ENCODE measurements at places on chromosomes 5 and 9.

DNA sequence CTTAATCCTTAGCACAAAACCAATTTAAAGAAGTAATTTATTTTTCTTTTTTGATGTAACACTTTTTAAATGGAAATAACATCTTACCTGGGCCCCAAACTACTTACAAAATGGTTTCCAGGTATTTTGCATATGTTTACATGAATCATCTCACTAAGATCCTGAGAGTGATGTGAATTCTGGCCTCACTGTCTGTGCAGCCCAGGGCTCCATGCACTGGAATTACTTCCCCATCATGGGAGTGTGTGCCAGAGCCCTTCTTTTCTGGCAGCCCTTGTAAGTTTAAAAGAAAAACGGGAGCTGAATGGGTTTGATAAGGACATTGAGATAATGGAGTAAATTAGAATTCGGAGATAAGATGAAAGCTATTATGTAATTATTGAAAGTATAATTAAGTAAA is 12.2 kb upstream of the F2R start:
- H3K27me3 ChIP-seq, result no peaks in the 10 kb centered on the region
- peaks cover 10% of the 10 kb centered on the region for H3K36me3 ChIP-seq
- no peak overlapping the region for H3K27ac ChIP-seq

DNA sequence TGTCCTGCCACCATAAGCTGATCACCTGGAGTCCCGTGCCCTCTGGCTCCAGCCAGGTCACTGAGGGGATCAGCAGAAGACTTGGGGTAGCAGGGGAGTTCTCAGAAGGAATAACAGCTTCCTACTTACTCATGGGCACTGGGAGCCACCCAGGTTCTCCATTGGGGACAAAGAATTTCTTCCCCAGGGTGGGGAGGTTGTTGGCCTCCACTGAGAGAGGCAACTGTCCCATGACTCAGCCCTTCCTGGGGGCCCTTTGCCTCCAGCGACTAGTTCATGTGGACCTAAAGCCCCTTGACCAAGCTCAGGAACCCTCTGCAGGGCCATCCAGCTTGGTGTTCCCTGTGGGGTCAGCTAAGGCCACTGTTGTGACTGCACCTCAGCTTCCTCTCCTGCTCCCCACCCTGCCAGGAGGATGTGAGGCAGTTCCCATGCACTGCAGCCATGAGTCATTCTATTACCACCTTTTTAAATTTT is 175.0 kb downstream of the AUH start:
- H3K4me3 ChIP-seq, result no peak overlapping the region
- no peaks in the 10 kb centered on the region for H3K27me3 ChIP-seq
- peaks cover 17% of the 10 kb centered on the region for H3K36me3 ChIP-seq
- no peak for DNase-seq

GRCh38 chr5:39302472-39302871 is 61.8 kb downstream of the C9 start:
- no peaks in the 10 kb centered on the region for H3K36me3 ChIP-seq
- H3K4me3 ChIP-seq, result no peak overlapping the region

DNA sequence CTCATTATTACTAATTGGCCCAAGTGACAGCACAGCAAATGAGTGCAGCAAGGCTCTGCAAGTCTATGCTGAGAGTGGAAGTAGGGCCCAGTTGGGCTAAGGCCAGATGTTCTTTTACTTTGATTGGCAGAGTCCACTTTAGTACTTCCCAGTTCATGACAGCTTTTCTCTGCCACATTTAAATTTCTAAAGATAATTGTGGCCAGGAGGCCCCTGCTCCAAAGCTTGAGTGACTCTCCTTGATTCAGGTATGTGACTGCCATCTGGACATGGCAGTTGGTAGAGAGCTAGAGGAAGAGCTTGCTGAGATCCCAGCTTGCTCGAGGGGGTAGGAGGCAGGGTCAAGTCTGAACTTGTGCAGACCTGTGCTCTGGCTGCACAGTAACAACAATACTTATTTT is 154.1 kb downstream of the CARTPT start:
- no peak for DNase-seq
- H3K27ac ChIP-seq, result no peak overlapping the region
- H3K4me1 ChIP-seq, result no peaks in the 10 kb centered on the region
- no peak overlapping the region for H3K4me3 ChIP-seq
- H3K27me3 ChIP-seq, result peaks cover 9% of the 10 kb centered on the region
- H3K36me3 ChIP-seq, result no peaks in the 10 kb centered on the region

- no peak for DNase-seq
- no peaks in the 10 kb centered on the region for H3K4me1 ChIP-seq
- H3K27me3 ChIP-seq, result no peaks in the 10 kb centered on the region
- H3K4me3 ChIP-seq, result no peak overlapping the region
- H3K27ac ChIP-seq, result no peak overlapping the region
Observed at GRCh38 chr9:25889661-25890060, 211.4 kb upstream of the TUSC1 start.

DNA sequence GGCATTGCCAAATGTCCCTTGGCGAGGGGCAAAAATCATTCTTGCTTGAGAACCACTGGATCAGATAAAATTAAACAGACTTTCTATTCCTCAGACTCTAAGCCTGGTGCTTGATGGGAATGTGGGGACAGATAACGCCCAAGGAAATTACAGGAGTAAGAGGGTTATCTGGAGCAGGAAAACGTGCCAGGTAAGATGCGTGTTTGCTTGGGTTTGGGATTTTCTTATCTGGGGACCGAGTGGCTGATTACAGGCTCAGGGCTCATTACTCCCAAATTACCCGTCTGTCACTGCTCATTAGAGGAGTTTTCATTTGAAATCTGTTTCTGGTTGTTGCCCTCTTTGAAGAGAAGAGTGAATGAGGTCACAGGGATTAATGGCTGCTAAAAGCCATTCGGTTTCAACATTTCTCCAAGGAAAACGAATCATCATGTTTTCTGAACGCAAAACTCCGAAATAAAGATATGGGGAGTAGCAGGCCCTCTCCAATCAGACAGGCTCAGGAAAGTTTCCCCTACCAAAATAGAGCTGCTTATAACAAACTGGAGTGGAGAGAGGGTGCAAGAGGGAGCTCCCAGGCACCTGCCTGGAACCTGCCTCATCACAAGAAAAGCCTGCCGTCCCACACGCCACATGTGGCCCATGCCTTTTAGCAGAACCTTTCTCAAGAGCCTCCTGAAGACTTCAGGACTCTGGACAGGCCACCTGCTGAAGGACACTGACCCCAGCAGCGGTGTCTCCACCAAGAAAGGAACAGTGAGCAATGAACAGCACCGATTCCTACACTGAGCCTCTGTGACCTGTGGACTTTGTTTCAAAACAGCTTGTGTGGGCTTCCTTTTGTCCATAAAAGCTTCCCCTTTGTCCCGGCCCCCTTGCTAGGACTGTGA is 136.4 kb downstream of the ICE1 start:
- H3K27me3 ChIP-seq, result peaks cover 9% of the 10 kb centered on the region
- no peak overlapping the region for H3K4me3 ChIP-seq
- no peak overlapping the region for H3K27ac ChIP-seq
- H3K36me3 ChIP-seq, result no peaks in the 10 kb centered on the region

- H3K27ac ChIP-seq, result no peak overlapping the region
- no peaks in the 10 kb centered on the region for H3K4me1 ChIP-seq
- H3K4me3 ChIP-seq, result no peak overlapping the region
Observed at GRCh38 chr5:63690546-63690945, 271.7 kb downstream of the HTR1A start.

DNA sequence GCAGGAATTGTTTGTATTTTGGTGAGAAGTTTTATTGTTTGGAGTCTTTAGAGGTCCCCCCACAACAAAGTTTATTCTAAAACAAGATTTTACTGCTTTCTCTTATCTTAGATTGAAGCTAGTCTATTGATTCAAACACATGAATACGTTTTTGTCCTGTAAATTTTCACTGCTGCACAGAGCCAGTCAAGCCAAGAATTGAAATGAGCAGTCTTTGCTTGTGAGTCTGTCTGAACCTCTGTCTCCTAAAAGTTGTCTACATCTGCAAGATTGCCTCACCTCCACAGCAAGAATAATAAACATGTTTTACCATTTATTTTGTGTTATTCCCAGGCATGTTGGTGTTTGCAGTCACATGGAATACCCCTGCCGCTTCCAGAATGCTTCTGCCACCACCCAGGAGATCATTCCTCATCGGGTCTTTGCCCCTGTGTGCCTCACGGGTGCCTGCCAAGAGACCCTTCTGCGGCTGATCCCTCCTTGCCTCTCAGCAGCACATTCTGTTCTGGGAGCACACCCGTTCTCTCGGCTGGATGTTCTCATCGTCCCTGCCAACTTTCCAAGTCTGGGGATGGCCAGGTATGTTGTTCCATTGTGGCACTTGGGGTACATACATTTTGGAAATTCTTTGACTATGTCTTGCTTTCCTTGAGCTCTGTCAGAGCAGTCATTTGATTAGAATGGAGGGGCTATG is 74.1 kb downstream of the AOPEP start:
- H3K4me3 ChIP-seq, result no peak overlapping the region
- DNase-seq, result no peak
- peaks cover 30% of the 10 kb centered on the region for H3K4me1 ChIP-seq
- H3K27ac ChIP-seq, result no peak overlapping the region
- H3K36me3 ChIP-seq, result peaks cover 24% of the 10 kb centered on the region

DNA sequence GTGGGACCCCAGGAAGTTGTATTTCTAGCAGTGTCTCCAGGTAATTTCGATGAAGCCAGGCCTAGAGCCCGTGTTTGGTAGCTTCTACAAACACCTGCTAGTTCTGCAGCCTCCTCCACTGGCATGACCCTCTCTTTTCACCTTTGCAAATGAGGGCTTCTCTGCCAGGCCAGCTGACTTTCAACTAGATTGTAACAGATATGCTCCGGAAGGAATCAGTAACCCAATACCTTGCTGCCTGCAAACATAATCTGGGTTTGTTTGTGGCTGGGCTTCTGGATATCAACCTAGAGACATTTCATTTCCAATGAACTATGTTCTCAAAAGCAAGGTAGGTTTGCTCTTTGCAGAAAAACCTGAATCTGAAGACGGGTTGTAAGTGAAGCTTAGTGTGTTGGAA is 354.8 kb downstream of the DMRT2 start:
- no peaks in the 10 kb centered on the region for H3K27me3 ChIP-seq
- no peaks in the 10 kb centered on the region for H3K4me1 ChIP-seq
- H3K36me3 ChIP-seq, result no peaks in the 10 kb centered on the region
- no peak overlapping the region for H3K27ac ChIP-seq

DNA sequence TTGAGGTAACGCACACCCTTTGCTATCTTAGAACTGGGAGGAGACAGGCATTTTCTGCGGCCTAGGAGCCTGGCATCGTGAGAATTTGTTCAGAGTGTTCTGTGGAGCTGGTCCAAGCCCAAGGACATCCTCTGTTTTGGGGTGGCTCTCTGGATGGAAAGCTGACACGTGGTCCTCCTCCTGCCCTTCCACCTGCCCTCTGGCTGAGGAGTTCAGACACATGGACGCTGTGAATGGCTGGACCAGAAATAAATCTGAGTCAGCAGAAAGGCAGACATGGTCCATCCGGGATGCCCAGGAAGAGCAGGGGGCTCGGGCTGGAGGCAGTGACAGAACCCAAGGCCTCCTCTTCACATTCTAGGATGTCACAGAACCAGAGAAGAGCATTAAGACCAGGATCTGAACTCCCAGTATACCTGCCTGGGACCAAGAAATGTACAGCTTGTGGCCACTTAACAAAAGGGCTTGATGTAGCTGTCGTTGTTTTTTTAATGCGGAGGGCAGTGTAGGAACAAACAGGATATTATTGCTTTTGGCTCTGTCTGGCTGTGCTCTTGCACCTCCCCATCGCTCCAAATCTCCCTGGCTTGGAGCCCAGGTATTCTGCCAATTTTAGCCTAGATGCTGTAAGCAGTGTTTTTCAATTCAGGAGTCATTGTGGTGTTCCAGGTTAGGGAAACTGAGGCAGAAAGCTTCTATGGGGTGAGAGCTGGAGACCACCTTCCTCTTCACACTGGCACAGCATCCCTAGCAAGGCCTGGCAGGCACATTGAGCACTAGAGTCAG is 2.4 kb downstream of the CKMT2 start:
- peaks cover 12% of the 10 kb centered on the region for H3K4me1 ChIP-seq
- no peaks in the 10 kb centered on the region for H3K27me3 ChIP-seq
- no peak overlapping the region for H3K4me3 ChIP-seq
- no peak for DNase-seq
- no peak overlapping the region for H3K27ac ChIP-seq

GRCh38 chr9:127746959-127747569 is 12.0 kb upstream of the TOR2A start:
- H3K4me3 ChIP-seq, result no peak overlapping the region
- no peaks in the 10 kb centered on the region for H3K27me3 ChIP-seq
- no peak overlapping the region for H3K27ac ChIP-seq

DNA sequence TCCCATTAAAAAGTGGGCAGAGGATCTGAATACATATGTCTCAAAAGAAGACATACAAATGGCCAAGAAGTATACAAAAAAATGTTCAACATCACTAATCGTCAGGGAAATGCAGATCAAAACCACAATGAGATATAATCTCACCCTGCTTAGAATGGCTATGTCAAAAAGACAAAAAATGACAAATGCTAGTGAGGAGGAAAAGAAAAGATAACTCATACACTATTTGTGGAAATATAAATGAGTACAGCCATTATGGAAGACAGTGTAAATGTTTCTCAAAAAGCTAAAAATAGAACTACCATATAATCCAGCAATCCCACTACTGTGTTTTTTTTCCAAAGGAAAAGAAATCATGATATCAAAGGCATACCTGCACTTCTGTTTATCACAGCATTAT is 450.7 kb downstream of the EFNA5 start:
- no peaks in the 10 kb centered on the region for H3K27me3 ChIP-seq
- H3K4me3 ChIP-seq, result no peak overlapping the region
- H3K27ac ChIP-seq, result no peak overlapping the region
- H3K4me1 ChIP-seq, result no peaks in the 10 kb centered on the region
- H3K36me3 ChIP-seq, result no peaks in the 10 kb centered on the region

DNA sequence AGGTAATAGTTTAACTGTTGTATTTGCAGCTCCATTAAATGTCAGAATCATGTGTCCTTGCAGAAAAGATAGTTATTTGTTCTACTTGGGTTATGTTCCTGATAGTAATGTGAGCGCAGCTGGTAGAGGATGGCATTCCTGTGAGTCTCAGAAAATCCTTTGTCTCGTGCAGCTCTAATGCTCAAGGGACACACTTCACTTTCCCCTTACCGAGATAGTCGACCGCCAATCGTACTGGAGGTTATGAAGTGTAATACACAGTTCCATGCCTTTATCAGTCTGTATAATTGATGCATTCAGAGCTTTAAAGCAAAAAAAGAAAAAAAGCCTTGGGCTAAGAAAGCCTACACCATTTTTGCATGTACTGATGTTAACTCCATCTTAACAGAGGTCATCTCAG is 60.2 kb upstream of the SRP19 start:
- DNase-seq, result no peak
- H3K4me3 ChIP-seq, result no peak overlapping the region
- no peaks in the 10 kb centered on the region for H3K27me3 ChIP-seq
- H3K4me1 ChIP-seq, result peaks cover 2% of the 10 kb centered on the region
- peaks cover 16% of the 10 kb centered on the region for H3K36me3 ChIP-seq

DNA sequence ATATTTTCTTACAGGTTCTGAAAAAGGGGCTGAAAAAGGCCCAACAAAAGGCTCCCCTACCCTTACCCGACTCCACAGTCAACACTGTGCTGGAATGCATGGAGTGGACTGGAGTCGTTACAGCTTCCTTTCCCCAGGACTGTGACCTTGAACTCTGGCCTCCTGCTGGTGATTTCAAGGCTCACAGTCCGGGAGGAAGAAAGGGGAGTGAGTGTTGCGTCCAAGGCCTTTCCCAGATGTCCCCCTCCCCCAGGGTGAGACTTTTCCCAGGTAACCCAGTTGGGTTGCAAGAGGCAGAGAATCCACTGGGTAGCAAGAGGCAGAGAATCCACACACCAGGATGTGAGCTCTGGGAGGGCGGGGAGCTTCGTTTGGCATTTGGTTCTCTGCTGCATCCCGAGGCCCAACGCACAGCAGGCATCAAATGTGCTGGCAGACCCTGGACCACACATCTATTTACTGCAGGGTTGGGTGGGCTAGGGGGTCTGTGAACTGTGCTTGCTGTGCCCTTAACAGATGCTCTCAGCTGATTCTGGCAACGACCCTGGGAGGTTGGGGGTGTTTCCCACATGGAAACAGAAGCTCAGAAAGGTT is 37.5 kb downstream of the FABP6 start:
- no peaks in the 10 kb centered on the region for H3K27me3 ChIP-seq
- H3K4me3 ChIP-seq, result no peak overlapping the region
- H3K27ac ChIP-seq, result no peak overlapping the region
- H3K4me1 ChIP-seq, result peaks cover 10% of the 10 kb centered on the region
- H3K36me3 ChIP-seq, result no peaks in the 10 kb centered on the region

Data from activated naive CD8-positive, alpha-beta T cell treated with anti-CD3 and anti-CD28 coated beads, Interleukin-2, amount 50 U/mL, for 24 hours (primary cell).